ENCODE measurements at places on chromosomes 12 and 14.

DNA sequence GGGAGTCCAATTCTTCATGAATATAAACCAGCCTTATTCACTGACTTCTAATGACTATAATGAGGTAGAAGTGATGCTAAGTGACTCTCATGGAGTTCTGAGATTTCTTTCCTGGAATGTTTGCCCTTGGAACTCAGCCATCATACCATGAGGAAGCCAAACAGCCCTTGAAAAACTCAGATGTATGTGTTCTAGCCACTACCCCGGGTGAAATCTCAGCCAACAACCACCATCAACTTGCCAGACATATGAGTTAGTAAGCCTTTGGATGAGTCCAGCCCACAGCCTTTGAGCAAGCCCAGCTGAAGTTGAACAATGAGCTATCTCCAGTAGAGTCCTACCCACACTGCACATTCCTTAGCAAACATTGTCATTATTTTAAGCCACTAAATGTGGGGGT is 149.5 kb downstream of the SLC6A15 start:
- DNase-seq = no peak

- DNase-seq = no peak
Observed at GRCh38 chr12:2411616-2412304, 359.0 kb downstream of the CACNA1C start.

GRCh38 chr12:47740606-47741339 is 15.5 kb upstream of the ENDOU start:
- DNase-seq = peak; percentile 37

DNA sequence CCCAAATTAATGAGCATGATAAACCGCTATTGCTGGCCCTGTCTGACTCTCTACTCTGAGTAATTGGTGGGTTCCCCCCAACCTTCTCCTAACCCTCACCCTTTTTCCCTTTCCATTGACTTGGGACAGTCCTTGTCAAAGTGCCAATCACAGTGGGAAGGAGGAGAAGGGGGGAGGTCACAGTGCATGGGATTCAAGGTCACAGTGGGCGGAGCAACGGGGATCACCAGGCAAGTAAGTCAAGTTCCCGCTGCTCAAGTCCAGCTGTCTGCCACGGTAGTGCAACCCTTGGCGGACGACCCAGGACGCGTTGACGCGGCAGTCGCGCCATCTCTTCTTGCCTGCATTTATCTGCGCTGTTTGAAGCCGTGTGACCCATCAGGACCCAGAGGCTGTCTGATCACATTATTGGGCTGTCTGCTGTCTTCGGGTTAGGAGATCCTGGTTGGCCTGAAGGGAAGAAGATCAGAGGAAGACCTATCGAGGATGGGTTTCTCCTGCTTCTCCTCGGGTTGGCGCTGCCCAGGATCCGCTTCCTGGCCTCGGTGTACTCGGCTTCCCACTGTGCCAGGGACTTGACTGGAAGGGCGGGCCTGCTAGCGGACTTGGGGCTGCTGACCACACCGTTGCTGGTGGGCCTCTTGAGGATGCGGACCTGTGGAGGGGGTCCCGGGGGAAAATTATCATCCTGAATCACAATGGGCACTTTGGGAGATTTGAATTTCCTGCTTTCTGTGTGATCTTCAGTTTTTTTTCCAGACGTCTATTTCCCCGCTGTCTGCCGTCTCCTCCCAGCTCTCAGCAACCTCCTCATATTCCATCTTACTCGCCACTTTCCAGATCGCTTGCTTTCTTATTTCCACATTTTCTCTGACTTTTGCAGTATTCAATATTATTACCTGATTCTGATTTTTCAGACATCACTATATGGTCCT is 3.1 kb upstream of the MDM2 start:
- DNase-seq = no peak

GRCh38 chr12:79083181-79083580 is 218.6 kb downstream of the SYT1 start:
- no peak for DNase-seq

DNA sequence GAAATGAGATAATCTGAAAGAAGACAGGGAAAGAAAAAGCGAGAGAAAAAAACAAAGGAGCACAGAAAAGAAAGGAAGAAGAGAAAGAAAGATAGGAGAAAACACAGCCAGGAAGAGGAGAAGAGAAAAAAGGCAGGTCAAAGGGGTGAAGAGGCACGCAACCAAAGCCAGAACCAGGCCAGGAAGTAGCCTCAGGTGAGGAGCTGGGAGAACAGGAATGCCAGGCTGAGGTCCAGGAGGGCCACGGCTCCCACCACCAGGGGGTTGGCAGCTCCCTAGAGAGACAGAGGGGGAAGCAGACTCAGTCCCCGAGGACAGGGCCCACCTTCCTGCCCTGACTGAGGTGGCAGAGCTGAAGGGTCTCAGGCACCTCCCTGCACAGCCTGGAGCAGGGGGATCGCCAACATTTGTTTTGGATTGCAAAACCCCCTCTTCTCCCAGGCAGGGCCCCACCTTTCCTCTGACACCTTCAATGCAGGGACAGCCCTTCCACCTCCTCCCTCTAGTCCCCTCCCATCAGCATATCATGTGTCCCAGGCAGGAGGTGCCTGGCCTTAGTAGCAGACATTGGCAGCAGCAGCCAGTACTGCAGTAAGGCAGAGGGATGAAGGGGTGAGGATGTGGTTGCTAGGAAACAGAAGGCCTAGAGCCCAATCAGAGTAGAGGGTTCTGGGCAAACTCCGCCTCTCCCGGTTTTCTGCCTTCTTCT is 2.0 kb upstream of the AP1G2 start:
- no peak for DNase-seq

- no peak for DNase-seq
Observed at GRCh38 chr12:94180558-94181296, 32.4 kb downstream of the PLXNC1 start.

DNA sequence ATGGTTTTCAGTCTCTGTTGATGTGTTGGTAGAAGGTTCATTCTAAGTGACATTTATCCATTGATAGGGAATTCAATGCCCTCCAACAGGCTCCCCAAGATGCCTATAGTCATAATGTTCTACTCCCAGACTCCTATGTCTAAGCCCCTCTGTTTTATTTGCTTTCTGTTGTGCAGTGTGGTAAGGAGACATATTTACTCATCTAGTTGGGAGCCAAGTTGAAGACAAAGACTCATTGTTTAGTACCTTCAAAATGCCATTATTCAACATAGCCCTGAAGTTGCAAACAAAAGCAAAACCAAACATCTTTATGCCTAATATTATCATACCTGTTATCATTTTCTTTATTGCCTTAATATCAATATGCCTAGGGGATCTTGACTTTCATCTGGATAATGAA is 302.1 kb downstream of the RMST start:
- DNase-seq = no peak

- no peak for DNase-seq
Observed at GRCh38 chr12:93042283-93042682, 113.2 kb upstream of the EEA1 start.

- DNase-seq = no peak
Observed at GRCh38 chr14:61101803-61102548, 120.9 kb downstream of the SLC38A6 start.

- no peak for DNase-seq
Observed at GRCh38 chr12:25687226-25687625, 134.1 kb upstream of the LMNTD1 start.

GRCh38 chr12:7026854-7027253 is 8.6 kb upstream of the LPCAT3 start:
- DNase-seq = no peak

- no peak for DNase-seq
Observed at GRCh38 chr12:12671850-12672660, 23.9 kb downstream of the GPR19 start.

DNA sequence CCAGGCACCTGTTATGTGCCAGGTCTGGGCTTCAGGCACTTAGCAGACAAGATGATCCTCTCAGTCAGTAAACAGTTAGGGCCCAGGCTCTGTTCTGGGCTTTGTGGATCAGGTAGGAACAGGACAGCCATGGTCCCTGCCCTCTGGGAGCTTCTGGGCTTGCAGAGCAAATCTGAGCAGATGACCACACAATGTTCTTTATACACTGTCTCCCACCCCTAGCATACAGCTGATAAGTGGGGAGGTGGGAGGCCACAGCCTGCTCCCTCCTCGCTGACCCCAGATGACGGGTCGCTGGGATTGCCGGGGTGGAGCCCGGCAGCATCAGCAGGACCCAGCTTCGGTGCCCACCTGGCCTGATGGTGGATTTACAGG is 53.1 kb upstream of the RIN3 start:
- DNase-seq = no peak

GRCh38 chr14:29805415-29806123 is 122.1 kb downstream of the PRKD1 start:
- DNase-seq = peak; percentile 33

GRCh38 chr12:54037360-54038283 is 4.8 kb downstream of the HOXC5 start:
- no peak for DNase-seq

- no peak for DNase-seq
Observed at GRCh38 chr14:55075628-55076175, 24.3 kb downstream of the MAPK1IP1L start.

DNA sequence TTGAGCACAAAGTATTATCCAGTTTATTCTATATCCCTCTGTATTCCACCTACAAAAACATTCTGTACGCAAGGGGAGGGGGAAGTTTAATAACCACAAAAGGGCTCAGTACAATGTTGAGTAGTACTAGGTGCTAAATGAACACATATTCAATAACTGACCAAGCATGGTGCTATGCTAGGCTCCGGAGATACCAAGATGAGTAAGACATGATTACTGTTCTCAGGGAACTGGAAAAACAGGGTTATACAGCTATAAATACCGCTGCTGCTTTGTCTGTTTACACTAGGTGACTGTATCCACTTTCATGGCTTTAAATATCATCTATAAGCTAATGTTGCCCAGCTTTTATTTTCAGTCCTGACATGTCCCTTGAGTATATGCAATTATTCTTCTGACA is 135.8 kb downstream of the INSM2 start:
- no peak for DNase-seq

GRCh38 chr14:77240336-77240915 is 30.6 kb downstream of the NGB start:
- DNase-seq = no peak

DNA sequence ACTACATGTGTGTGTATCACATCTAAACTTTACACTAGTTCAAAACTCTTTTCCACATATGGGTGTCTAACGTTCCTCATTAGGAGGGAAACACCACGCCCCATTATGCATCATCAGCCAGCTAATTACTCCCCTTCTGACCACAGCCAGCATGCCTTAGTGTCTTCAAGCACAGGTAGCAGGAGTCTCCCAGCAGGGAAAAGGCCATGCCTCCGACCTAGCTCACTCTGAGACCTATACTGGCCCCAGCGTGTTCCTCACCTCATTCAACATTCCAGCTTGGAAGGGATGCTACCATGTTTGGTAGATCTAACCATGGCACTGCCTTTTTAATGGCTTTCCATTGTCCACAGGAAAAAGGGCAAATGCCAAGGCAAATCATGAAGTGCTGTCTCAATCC is 66.1 kb upstream of the PRB2 start:
- DNase-seq = no peak

DNA sequence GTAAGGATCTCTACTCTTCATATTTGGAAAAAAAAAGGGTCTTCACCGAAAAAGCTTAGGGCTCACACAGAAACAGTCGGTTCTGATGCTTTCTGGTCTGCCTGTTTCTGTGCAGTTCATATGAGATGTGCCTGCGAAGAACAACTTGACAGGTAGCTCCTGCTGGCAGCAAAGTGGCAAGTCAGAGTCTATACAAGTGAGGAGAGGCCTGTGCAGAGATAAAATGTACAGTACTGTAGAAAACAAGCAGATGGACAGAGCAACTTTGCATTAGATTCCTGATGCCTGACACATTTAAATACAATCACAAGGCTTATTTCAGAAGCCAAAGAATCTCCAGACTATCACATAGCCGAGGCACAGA is 936.0 kb downstream of the DIO2 start:
- DNase-seq = no peak

DNA sequence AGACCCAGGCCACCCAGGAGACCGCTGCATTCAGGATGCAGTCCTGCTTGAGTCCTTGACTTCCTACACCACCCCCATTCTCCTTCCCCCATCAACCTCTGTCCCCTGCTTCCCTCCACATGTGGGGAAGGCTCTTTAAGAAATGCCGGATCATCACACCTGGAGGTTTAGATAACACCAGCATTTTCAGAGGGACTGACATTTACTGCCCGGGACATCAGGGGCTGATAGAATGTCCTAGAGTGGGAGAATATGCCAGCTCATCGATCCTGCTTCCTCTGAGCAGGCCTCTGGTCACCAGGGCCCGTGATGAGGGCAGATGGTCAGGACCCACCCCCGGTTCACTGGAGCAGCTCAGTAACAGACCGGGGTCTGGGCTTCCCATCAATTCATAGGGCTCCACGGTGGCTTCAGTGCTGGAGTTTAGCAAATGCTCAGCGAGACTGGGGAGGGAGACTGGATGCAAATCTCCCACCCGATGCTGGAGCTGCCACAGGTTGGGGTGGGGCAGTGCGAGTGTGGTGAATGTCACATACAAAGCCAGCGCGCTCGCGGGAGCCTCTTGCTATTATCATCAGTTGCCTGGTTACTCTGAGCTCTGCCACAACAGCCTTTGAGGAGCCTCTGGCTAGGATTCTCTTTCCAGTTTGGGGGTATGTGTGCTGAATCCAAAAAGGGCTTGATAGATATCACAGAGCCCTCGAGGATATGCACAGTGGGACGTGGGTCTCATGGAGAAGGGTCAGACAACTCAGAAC is 111.6 kb downstream of the RBM19 start:
- peak; percentile 57 for DNase-seq

DNA sequence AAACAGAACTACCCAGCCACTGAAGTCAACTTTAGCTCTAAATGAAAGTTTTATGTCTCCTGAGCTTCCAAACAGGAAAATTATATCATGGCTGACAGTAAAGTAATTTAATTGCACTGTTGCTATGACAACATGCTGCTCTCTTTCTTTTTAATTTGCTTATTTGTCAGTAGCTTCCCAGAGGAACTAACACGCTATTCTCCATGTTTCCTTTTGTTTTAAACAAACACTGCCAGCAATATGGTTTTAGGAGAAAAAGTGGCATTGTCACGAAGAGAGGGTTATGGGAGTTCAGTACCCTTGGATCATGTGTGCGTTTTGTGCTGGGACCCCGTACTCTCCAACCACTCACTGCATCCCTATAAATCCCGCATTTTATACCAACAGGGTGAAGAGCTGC is 1.9 kb downstream of the FOXN3 start:
- DNase-seq = no peak

DNA sequence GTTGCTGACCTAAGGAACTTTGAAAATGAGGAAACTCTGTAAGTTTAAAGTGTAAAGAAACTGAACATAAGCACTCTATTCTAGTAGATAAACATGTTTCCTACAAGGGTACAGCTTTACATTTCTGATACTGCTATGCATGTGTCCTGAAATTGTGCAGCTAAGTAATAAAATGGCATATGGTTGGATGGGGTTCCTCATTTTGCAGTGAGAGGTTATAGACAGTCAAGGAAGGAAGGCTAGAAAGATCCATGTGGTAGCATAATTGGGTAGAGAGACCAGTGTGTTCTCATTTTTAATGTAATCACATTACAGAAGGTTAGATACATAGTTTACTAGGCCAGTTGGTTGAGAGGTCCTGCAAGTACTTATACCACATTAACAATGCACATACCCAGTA is 477.0 kb downstream of the TMEM121 start:
- no peak for DNase-seq

DNA sequence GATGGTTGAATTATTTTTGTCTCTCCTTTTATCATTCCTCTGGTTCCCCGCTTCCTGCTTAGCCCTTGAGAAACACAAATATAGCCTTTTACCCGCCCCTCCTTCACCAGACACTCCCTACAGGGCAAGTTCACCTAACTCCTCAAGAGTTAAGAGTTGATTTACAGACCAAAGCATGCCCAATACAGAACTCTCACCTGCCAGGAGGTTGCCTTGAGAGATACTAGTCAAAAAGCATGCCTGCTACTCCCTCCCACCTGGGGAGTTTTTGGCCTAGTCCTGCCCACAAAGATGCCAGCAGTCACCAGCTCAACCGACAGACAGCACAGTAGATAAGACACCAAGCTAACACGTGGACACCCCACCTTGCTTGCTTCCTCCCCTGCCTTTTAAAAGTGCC is 11.2 kb downstream of the LGMN start:
- no peak for DNase-seq
